Brain (organoid and tissue), 16 donors: ENCODE measurements at places on chromosomes 2 and 18. TPM values are rescaled to one million over a fixed set of nuclear protein-coding genes. Genes with fewer than 3 reads are reported as not detected.

SPP2 gene
- polyA plus RNA-seq = not detected

SERPINB10 gene
- not detected for polyA plus RNA-seq

CHAC2 gene
- 1.4 TPM for polyA plus RNA-seq

TMEM169 gene
- 8.2 TPM for polyA plus RNA-seq

GORASP2 gene
- polyA plus RNA-seq = 64.6 TPM

CFC1 gene
- 3.1 TPM for polyA plus RNA-seq

HSPE1 gene
- polyA plus RNA-seq = 90.9 TPM

TGFA gene
- polyA plus RNA-seq = 5.3 TPM

LRP1B gene
- 0.98 TPM for polyA plus RNA-seq
